ENCODE measurements at places on chromosomes 4 and X.

GRCh38 chr4:119286377-119287002 is 35.4 kb downstream of the FABP2 start:
- no peak for DNase-seq

- no peak for DNase-seq
Observed at GRCh38 chr4:93814722-93815121, 13.8 kb upstream of the ATOH1 start.

GRCh38 chrX:141975839-141976238 is 72.1 kb downstream of the MAGEC1 start:
- no peak for DNase-seq

DNA sequence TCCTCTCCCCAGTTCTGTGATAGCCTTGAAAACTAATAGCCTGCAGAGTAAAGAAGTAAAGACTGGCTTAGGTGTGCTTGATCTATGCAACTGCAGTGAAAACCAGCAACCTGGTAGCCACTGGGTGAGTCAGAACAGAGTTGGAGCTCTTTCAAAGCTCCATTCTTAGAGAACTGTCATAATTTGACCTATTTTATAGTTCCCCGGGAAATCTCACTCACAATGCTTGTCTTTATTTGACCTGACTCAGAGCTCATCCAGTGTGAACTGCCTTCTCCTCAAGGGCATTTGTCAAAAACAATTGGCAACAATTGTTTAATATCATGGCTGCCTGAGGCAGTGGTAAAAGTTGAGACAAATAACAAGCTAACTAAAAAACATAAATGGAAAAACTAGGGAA is 213.0 kb upstream of the NHS start:
- no peak for DNase-seq

- DNase-seq = no peak
Observed at GRCh38 chr4:107885865-107886264, 45.5 kb upstream of the CYP2U1 start.

GRCh38 chr4:58936436-58936835 is 1826.3 kb upstream of the IGFBP7 start:
- DNase-seq = no peak

- DNase-seq = no peak
Observed at GRCh38 chr4:140234697-140235060, 80.7 kb upstream of the MAML3 start.

All from germinal center (tissue), 1 donor.